ENCODE measurements at places on chromosomes 6 and 20. TPM values are rescaled to one million over a fixed set of nuclear protein-coding genes. Genes with fewer than 3 reads are reported as not detected.

DNA sequence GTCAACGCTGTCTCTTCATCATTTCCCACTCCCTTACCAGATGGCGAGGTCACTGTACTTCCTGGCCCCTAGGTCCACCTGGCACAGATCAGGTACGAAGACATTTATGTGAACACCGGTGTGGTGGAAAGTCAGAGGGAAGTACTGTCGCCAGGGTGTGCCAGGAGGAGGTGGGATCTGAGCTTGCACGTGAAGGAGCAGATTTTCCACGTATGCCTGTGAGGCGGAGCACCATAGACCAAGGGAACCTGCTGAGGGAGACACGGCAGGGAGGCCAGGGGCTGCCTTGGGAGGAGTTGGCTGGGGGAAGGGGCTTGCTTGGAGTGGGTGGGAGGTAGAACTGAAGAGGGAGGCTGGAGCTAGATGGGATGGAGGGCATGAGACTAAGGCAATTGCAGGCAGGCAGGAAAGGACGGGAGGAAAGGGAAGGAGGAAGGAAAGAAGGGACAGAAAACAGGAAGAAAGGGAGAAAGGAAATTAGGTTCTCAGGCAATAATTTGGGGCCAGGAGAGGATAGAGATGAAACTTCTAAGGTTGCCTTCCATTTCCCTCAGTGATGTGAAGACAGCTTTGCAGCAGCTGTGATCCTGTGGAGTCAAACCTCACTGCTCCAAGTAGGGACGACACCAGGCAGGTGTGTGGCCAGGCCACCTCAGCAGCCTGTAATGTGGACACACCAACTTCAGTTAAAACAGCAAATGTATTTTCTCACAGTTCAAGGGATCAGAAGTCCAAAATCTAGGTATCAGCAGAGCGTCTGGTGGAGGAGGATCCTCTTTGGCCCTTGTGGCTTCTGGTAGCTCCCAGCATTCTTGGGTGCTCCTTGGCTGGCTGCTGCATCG lies 46.8 kb downstream of the CHMP4B start:
- DNase-seq, result no peak

GRCh38 chr20:62710886-62711702 lies 2.5 kb downstream of the NTSR1 start:
- no peak for DNase-seq

BACH2 gene
- total RNA-seq, result 0.28 TPM

DNA sequence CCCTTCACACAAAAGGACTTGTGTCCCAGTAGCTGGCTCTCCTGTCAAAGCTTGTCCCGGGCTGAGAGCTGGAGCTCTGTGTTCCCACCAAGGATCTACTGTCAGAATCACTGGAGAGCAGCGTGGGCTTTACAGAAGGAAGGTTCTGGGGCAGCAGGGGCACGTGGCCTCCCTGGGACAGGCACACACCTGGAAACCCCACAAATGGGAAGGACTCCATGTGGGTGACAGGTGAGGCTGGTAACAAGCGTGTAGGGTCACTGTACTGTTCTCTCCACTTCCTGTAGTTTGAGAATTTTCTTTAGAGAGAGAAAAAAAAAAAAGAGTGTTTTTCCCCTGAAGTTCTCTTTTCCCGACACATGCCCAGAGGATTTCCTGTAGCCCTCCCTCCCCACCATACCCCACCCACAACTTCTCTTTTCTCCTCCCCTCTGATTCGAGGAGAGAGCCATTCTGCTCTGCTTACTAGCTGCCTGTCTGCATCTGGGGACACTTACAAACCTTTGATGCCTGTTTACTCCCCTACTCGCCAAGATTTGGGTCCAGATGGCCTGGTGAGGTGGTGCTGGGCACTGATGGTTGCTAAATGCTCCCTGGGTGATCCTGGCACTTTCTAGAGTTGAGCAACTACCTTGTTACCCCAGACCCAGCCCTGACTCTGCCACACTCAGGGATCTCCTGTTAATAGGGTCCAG lies 84.1 kb upstream of the SIRPA start:
- DNase-seq, result no peak

DNA sequence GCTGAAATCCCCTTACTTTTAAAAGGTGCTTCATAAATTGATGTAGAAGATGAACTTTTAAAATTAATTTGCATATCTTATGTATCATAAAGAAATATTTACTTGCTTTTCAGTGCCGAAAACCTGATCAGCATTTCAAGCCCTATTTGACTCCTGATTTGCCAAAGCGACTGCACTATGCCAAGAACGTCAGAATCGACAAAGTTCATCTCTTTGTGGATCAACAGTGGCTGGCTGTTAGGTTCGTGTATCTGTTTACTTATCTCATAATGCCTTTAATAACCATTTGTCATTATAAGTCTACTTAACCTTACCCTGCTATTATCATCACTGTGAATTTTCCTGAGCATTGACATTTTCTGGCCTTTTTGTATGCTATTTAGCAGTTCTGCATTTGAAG lies 7.8 kb downstream of the OR2A4 start:
- no peak for DNase-seq

PHACTR3 gene
- not detected for total RNA-seq

SRXN1 gene
- total RNA-seq, result 16.0 TPM

GRCh38 chr20:40279390-40279789 lies 409.6 kb downstream of the MAFB start:
- DNase-seq, result no peak

OSER1 gene
- 21.6 TPM for total RNA-seq

- no peak for DNase-seq
These were observed 636.9 kb downstream of the MMUT start for GRCh38 chr6:48826152-48826515.

DNA sequence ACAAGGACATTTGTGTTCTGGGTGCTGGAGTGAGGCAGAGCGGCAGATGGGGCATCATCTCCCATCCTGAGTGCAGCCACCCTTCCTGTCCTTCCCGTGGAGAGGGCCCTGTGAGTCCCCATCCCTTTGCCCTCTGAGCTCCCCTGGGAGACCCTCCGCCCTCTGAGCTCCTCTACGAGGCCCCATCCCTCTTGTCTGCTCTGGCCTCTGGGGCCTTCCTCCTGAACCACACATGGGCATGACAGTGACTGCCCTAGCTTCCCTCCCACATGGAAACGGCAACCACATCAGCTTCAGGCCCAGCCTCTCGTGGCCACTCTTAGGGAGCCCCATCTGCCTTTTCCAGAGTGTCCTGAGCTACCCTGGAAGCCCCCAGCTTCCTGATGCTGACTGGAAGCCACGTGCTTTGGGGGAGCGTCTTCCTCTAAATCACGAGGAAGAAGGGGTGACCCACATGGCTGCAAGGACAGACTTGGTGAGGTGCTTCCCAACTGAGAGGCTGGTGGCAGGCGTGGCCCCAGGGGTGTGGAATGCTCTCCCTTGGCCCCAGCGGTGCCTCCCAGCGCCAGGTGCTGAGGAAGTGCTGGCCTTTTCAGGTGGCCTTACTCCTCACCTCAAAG lies 52.6 kb downstream of the GINS1 start:
- no peak for DNase-seq

TMC2 gene
- total RNA-seq, result not detected

DNA sequence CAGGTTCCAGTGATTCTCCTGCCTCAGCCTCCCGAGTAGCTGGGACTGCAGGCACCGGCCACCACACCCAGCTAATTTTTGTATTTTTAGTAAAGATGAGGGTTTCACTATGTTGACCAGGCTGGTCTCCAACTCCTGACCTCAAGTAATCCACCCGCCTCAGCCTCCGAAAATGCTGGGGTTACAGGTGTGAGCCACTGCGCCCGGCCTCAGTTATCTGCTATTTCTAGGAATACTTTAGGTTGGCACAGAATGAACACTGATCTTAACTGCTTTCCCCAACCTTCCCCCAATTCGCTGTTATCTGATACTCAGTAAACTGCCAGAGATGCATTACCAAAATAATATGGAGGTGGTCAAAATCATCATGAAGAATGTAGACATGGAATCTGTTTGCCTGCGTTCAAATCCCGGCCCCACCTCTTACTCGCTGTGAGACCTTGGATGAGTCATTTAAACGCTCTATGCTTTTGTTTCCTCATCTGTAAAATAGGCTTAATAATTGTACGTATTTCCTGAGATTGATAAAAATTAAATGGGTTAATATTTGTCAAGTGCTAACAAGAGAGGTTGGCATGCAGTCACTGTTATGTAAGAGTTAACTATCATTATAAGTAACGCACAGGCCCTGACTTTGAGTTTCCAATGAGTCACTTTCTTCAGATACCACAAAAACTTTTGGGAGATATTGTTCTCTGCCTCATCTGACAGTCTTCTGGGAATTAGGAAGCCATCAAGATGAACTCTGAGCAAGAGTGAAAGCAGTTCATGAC lies 44.5 kb upstream of the NCOA3 start:
- DNase-seq, result no peak

RSPH4A gene
- total RNA-seq, result 0.13 TPM

SH3BGRL2 gene
- 0.35 TPM for total RNA-seq

DNA sequence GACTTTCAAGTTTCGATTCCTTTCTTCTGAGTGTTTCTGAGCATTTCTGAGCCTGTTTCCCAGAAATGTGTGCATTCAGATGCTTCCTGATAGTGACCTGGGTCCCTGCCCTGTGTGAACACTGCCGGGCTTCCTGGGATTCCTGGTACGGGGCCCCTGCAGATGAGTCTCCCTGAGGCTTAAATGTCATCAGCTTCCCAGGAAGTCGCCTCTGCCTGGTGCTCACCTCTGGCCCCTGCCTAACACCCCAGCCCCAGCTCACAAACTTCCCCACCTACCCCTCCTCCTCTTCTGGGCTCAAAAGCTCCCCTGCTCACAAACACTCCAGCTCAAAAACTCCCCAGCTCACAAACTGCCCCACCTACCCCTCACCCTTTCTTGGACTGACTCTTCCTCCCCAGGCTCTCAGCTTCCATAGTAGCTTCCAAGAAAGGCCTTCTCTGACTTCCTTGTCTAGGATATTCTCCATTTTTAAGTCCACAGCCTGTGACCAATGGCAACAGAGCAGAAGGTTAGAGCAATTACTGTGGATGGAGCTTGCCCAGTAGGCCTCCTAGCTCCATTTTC lies 42.0 kb downstream of the TGM2 start:
- no peak for DNase-seq

- no peak for DNase-seq
These were observed 87.3 kb upstream of the AKIRIN2 start for GRCh38 chr6:87789198-87789899.

- no peak for DNase-seq
These were observed 6.0 kb downstream of the SCRT2 start for GRCh38 chr20:669573-669972.

Measured in GM12878 (cell line).